ENCODE measurements at places on chromosomes 6 and 20. TPM values are rescaled to one million over a fixed set of nuclear protein-coding genes. Genes with fewer than 3 reads are reported as not detected.

Gene IRF4
- under 0.01 TPM for total RNA-seq

Gene GPSM3
- total RNA-seq = 0.88 TPM

Gene HLA-DQA1
- 0.29 TPM for total RNA-seq

Gene FOXQ1
- total RNA-seq = 2.5 TPM

Gene MCHR2
- not detected for total RNA-seq

Gene ACTL10
- total RNA-seq = 2.2 TPM

Gene SLC13A3
- 1.8 TPM for total RNA-seq

Gene HFE
- 15.9 TPM for total RNA-seq

Gene CAP2
- total RNA-seq = 10.0 TPM

Gene SPTLC3
- 14.8 TPM for total RNA-seq

Gene BPIFB1
- not detected for total RNA-seq

Gene MAP7
- total RNA-seq = 1.8 TPM

Gene SUPT3H
- total RNA-seq = 4.7 TPM

Gene UBD
- not detected for total RNA-seq

Gene ETV7
- total RNA-seq = 3.5 TPM

Gene CALHM6
- total RNA-seq = 0.88 TPM

Gene FOXS1
- total RNA-seq = 0.36 TPM

Gene VEGFA
- 193 TPM for total RNA-seq

Gene CYP24A1
- total RNA-seq = not detected

Gene NFS1
- total RNA-seq = 21.7 TPM

Gene SLC4A11
- under 0.01 TPM for total RNA-seq

Gene GRIK2
- total RNA-seq = 0.72 TPM

Gene PI16
- total RNA-seq = 1.8 TPM

Gene AGPAT1
- total RNA-seq = 19.2 TPM

Gene ZHX3
- 35.4 TPM for total RNA-seq

Gene RAD21L1
- total RNA-seq = not detected

Gene PRPF6
- total RNA-seq = 47.1 TPM

Gene SNAP25
- 1.8 TPM for total RNA-seq

Gene LHFPL5
- not detected for total RNA-seq

Gene SLC17A5
- 38.7 TPM for total RNA-seq

Gene RARS2
- 50.7 TPM for total RNA-seq

Gene ZNF311
- total RNA-seq = 0.88 TPM

Gene UNC5CL
- under 0.01 TPM for total RNA-seq

Gene HLA-DPA1
- 30.4 TPM for total RNA-seq

Gene PARD6B
- total RNA-seq = 0.72 TPM

Gene CDH4
- total RNA-seq = 1.1 TPM

Measured in osteoblast (primary cell).